ENCODE measurements at places on chromosomes 1 and 21.

GRCh38 chr1:78387201-78387600 lies 103.6 kb upstream of the PTGFR start:
- no peak for DNase-seq

GRCh38 chr1:2972879-2973575 lies 48.2 kb upstream of the ACTRT2 start:
- DNase-seq, result no peak

DNA sequence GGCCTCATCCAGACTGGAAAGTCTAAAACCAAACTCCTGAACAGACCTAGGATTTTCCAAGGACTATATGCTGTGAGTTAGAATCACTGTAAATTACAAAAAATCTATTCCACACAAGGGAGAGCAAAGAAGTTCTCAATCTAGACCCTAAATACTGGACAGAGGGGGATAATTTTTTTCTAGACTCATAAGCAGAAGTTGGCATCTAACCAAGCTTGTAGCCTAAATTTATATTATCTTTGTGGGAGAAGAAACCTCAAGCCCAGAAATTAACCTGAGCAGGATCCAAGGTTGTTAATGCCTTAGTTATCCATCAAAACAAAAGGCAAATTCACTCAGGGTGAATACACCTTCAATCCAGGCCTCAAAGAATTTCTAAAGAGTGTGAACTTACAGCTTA lies 290.2 kb downstream of the SMYD3 start:
- DNase-seq, result no peak

DNA sequence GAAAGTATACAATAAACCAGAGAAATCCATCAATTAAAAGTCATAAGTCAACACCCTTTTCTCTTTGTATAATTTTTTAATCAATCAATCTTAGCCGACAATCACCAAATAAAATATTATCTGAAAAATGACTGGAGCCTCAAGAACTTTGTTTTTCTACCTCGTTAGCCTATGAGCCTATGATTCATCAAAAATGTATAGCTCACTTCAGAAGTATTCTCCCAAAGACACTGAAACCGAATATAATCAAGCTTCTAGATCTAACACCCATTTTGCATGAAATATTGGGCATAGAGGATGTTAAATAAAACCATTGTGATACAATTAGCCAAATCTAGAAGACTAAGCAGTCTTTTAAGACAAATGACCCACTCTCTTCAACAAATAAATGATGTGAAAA lies 17.8 kb upstream of the RSBN1 start:
- DNase-seq, result peak; percentile 16

GRCh38 chr1:12147201-12147701 lies 19.5 kb upstream of the TNFRSF1B start:
- DNase-seq, result no peak

- DNase-seq, result no peak
Observed at GRCh38 chr1:47953661-47954060, 43.5 kb downstream of the TRABD2B start.

- DNase-seq, result no peak
Observed at GRCh38 chr1:41526956-41527561, 42.6 kb upstream of the EDN2 start.

GRCh38 chr1:110756506-110756905 lies 81.8 kb upstream of the KCNA3 start:
- DNase-seq, result no peak

GRCh38 chr1:189769448-189769847 lies 708.2 kb downstream of the BRINP3 start:
- DNase-seq, result no peak

DNA sequence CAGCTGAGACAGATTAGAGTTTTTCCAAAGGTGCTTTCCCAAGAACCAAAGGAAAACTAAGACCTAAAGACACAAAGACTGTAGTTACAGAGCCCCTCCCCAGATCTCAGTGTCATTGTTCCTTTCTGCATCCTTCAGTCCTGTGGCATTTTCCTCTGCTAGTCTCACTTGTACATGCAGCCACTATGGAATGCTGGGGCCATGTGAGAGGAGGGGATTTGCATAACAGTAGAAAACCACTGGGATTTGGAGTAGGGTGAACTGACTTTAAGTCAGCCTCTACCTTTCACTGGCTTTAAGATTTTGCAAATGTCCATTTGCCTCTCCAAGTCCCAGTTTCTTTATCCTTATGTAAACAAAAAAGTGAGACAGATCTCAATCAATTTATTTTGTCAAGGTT lies 119.4 kb upstream of the F3 start:
- no peak for DNase-seq

DNA sequence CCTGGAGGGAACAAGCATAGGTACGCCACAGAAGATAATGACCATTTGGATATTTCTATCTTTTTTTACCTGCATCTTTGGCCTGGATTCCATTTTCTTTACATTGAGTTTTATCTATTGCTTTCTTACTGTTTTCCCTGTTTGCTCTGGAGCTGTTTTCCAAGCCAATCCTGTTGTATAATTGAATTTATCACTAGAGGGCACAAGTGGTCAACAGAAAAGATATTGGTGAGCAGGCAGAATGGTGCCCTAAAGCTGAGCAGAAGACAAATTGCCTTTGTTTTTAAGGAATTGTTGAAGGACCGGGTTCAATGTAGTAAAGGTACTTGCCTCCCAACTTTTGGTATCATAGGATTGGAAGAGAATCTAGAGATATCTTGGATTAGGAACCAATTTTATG lies 152.8 kb downstream of the PPP1R12B start:
- DNase-seq, result no peak

- DNase-seq, result no peak
Observed at GRCh38 chr1:94590203-94591137, 48.9 kb upstream of the F3 start.

DNA sequence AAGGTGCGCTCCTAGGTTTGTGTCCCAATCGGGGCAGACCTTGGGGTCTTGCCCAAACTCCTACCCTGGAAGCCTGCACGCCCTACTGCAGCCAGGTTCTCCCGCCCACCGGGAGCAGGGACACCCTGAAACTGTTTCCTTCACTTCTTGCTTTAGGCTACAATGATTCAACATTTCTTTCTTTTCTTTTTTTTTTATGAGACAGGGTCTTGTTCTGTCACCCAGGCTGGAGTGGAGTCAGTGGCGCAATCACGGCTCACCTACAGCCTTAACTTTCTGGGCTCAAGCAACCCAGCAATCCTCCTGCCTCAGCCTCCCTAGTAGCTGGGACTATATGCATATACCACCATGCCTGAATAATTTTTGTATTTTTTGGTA lies 75.8 kb downstream of the ITPKB start:
- DNase-seq, result no peak

DNA sequence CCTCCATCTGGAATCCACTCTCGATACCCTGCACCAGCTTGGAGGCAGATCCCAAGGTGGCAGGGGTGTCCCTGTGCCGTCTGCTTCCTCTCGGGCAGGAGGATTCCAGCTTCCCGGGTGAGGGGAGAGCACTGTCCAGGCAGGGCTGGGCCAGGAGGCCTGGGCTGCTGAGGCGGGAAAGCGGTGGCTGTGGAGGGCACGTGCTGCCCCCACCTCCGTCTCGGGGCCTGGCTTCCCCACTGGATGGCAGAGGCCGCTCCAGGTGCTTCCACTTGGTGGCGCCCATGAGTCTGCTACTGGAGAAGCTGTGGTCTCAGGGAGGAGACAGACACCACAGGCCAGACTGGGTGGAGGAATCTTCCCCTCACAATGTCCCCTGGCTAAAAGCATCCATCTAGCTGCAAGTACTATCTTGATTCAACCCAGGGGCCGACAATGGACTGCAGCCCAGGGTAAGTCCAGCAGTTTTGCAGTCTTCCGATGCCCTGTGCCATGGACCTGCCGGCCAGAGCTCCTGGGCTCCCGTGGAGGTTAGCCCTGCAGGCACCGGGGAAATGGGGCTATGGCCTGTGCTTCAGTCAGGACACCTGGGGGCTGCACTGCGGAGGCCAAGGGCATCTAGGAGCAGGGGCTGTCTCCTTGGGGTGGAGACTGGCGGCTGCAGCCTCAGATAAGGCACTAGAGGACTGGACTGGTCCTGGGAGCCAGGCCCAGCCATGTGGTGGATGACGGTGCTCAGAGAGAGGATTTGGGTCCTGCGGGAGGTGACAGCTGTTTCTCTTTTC lies 41.3 kb upstream of the EIF4G3 start:
- DNase-seq, result no peak

GRCh38 chr1:229326601-229327000 lies 16.2 kb downstream of the CCSAP start:
- no peak for DNase-seq

GRCh38 chr1:31804098-31804497 lies 11.7 kb downstream of the SPOCD1 start:
- DNase-seq, result no peak

- no peak for DNase-seq
Observed at GRCh38 chr1:109818271-109818987, 54.7 kb upstream of the EPS8L3 start.

Data from foreskin keratinocyte (primary cell).